ENCODE measurements at places on chromosomes 7 and 10.

DNA sequence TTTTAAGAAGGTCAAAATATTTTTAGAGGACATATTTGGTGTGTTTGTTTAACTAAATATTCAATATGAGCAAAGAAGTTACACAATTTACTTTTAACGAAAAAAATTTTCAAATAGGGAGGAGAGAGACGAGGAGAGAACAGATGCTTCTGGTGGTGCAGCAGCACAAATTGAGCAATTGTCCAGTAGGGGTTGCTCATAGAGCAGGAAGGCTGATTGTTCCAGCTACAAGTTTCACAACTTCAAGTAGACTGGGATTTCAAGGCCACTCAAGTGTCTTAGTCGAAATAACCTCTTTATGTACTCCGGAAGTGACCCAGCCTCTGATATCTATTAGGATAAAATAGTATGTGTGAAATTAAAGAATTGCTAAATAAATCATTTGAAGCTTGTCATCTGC, 197.9 kb downstream of the HDAC9 start:
- DNase-seq, result no peak

GRCh38 chr7:152666078-152666477, 9.9 kb downstream of the XRCC2 start:
- no peak for DNase-seq

DNA sequence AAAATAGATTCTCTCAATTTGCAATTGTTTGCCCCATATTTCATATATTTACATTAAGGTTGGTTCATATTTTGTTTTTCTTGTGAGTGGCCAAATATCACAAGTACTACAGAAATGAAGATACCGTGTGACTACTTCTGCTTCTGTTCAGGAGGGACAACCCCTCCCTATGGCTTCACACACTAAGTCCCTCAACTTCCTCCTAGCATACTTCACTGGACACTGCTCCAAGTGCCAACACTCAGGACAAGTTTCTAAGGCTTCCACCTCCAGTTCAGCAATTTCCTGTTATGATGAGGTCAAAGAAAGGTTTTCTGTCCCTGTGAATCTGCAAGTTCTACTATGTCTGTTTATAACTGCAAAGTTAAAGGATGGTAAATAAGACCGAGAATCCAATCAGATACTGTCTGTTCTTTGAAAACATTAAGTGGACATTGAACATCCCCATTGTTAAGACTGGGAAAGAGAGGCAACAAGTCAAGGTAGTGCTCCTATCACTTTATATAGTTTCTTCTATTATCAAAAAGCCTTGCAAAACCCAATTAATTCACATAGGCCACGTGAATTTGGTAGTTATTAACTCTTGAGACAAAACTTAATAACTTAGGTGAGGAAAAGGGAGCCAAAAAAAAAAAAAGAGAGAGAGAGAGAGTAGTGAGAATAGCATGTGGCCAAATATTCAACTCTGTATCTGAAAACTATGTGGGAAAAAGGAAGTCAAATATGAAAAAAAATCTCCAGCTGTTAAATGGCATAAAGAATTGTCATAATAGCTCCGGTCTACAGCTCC, 81.3 kb upstream of the DKK1 start:
- DNase-seq, result no peak

DNA sequence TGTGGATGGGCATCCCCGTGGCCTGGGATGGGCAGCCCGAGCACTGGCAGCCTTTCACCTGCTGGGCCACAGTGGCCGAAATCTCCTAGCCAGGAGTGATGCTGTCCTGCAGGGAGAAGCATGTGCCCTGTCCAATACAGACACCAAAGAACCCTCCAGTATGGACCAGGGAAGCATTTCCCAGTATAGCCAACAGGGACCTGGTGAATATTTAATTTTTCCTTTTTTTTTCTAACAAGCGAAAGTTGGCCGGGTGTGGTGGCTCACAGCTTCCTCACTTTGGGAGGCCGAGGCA, 11.0 kb downstream of the IMPDH1 start:
- no peak for DNase-seq

DNA sequence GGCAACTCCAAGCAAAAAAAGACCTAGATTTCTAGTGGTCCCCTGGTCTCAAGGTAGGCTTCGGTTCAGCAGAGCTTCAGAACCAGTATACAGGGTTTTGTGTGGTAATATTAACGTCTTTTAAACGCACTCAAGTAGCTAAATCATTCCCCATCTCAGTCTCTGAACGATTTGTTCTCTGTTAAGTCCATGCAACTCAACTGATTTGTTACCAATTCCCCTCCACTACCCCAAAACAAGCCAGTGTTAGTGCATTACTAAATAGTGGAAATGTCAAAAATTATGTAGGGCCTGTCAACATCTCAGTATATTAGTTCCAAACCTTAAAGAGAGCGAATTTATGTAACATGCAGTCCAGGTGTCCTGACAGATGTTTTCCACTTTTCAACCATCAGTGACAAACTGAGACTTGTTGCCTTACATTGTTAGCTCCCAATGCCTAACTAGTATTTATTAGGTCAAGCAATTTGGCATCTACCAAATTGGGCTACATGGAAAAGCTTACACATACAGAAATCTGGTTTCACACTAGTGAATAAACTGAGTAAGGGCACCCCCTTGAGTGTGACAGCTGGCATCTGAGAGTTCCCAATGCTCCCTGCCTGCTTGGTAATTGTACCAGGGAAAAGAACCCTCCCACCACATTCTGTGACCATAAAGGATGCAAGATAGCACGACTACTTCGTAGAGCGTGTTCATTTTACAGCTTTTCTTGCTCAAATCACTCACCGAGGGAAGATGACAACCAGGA, 12.2 kb downstream of the HNRNPA2B1 start:
- no peak for DNase-seq

DNA sequence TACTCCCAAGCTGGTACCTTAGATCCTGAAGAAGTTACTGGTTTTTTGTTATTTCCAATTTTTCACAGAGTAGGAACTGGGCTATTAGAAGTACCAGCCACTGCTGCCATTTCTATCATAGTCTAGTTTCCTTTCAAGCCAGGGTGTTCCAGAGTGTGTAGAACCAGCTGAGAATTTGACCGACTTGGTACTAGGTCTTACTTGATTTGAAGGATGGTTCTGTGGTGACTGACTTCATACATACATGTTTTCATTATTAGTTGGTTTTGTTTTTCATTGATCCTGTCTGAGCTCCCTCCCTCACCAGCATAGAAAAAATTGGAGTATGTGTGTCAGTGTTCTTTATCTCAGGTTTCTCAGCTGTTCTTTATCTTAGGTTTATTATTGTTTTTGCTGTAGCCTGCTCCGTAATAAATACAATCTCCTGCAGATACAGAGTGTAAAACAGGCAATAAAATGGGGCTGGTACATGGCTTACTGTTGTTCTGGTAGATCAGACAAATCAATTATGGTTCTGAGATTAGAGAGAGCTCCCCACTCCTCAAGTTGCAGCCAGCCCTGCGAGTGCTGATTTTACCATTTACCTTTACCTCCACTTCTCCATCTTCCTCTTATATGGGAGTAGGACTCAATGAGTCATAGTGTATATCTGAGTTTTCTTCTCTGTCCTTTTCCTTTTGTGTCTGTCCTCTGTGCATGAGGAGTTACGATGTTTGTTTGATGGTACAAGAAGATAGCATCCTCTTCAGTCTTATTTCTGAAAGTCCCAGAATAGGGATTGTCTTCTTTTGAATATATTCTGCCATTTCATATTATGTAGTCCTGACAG, 122.6 kb downstream of the LRRC4 start:
- no peak for DNase-seq

- DNase-seq, result no peak
These were observed 79.4 kb upstream of the NXPH1 start for GRCh38 chr7:8353991-8354390.

- no peak for DNase-seq
These were observed 359.8 kb upstream of the MTPN start for GRCh38 chr7:136336932-136337331.

- no peak for DNase-seq
These were observed 22.4 kb downstream of the CDH23 start for GRCh38 chr10:71419002-71419540.

DNA sequence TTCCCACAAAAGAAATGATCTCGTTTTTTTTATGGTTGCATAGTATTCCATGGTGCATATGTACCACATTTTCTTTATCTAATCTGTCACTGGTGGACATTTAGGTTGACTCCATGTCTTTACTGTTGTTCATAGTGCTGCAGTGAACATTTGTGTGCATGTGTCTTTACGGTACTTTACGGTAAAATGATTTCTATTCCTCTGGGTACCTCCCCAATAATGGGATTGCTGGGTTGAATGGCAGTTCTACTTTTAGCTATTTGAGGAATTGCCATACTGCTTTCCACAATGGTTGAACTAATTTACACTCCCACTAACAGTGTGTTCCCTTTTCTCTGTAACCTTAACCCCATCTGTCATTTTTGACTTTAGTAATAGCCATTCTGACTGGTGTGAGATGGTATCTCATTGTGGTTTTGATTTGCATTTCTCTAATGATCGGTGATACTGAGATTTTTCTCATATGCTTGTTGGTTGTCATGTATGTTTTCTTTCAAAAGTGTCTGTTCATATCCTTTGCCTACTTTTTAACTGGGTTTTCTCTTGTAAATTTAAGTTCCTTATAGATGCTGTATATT, 37.2 kb downstream of the MKLN1 start:
- no peak for DNase-seq

- DNase-seq, result no peak
These were observed 28.6 kb upstream of the GIMAP8 start for GRCh38 chr7:150421831-150422230.

- DNase-seq, result no peak
These were observed 74.4 kb upstream of the PDZD8 start for GRCh38 chr10:117449636-117450035.

- DNase-seq, result no peak
These were observed 4.6 kb downstream of the NET1 start for GRCh38 chr10:5416981-5417380.

- no peak for DNase-seq
These were observed 111.6 kb downstream of the SGMS1 start for GRCh38 chr10:50512214-50512595.
